ENCODE measurements at places on chromosomes 11 and 22. TPM values are rescaled to one million over a fixed set of nuclear protein-coding genes. Genes with fewer than 3 reads are reported as not detected.

DNA sequence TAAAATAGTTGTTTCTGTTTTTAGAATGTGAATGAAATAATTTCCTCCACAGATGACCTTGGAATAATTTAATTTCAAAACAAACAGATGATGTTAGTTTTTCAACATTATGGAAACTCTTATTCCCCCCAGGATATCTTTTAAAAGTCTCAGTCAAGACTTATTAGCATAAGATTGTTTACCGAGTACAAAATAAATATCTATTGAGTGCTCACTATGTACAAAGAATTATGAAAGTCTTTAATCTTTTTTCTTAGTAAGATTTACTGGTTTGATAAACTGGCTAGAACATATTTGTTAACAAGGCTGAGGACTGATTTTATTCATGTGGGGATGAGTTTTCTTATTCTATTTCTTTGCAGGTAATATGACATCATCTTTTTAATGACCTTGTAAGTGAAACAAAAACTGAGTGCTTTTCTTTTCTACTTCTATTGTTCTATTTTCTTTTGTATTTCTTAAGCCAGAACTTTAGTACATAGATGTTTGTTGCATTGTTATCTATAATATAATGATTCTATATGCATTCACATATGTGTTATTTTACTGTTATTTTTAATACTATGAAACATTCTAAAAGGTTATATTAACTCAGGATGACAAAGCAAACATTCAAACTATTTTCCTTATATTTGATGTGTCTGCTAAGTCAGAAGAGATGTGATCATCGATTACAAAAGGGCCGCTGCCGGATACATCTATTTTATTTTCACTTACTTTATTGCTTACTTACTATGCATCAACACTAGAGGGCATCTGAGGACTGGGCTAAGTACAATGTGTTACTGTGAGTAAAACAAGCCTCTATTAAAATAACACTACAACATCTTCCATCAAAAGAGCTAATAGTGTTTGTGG lies 111.0 kb upstream of the ARHGAP42 start:
- peak; percentile 35 for DNase-seq

The CHRNA10 gene
- total RNA-seq = 2.1 TPM

GRCh38 chr11:130485983-130486382 lies 37.5 kb downstream of the ADAMTS15 start:
- DNase-seq = no peak

DNA sequence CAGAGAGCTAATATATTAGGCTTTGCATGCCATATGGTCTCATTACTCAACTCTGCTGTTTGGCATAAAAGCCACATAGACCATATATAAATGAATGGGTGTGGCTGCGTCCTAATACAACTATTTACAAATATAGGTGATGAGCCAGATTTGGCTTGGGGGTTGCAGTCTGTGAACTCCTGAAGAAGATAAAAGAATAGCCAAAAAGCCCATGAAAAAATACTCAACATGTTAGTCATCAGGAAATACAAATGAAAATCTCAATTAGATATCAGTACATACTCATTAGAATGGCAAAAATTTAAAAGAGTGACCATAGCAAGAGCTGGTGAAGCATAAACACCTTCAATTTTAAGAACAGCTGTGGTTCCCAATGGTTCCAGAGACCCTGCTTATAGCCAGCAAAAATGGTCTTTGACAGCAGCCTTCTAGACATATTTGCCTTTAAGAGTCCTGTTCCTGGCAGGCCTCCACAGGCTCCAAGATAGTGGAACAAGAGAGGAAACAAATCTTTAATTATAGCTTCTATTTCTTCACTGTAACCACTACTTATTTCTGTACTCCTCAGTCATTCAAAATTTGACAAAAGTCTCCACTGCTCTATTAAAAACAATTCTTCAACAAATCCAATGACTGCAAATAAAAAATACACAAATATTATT lies 16.1 kb downstream of the C2CD3 start:
- DNase-seq = peak; percentile 60

The WT1 gene
- 1.4 TPM for total RNA-seq

The MTCH2 gene
- total RNA-seq = 103 TPM

DNA sequence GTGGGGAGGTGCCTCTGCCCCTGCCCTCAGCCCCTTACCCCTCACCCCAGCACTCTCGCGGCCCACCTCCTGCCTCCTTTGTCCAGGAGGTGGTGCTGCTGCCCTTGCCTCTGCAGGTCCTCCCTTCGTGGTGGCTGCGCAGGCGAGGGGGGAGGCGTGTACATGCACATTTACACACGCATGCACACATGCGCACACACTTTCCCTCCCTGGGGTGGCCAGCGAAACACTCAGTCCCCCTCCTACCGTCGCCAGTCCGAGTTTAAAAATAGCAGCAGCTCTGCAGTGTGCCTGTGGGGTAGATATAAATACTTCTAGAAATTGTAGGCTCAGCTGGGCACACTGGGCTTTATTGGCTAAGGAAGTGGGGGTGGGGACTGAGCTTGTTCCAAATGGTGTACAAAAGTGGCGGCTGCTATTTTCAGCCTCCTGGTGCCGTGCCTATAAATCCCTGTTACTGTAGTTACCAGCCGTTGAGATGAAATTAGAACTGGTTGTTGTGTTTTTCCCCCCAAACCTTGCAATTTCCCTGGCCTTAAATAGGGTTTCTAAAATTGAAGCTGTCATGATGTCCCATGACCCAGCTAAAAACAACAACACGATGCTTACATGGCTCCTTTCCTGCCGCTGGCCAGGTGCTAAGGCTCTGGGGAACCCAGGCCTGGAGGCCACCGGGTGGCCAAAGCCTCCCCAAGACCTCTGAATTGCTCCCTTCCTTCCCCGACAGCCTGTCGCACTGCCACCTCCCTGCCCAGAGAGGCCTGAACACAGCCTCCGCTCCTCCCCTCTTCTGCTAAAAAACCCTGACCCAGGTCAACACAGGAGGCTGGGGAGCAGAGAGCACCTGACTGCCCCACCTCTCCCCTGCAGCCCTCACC lies 12.4 kb downstream of the PICK1 start:
- no peak for DNase-seq

The SLC7A4 gene
- 0.93 TPM for total RNA-seq
